NCI-H2227 treated with DMSO at 0.1 percent for 48 hours (cell line): ENCODE measurements at places on chromosomes 11 and 22.

- no peak for DNase-seq
These were observed 113.8 kb upstream of the SORL1-AS1 start for GRCh38 chr11:121566279-121567168.

GRCh38 chr11:127383026-127383425 is 382.5 kb upstream of the KIRREL3 start:
- DNase-seq: no peak

DNA sequence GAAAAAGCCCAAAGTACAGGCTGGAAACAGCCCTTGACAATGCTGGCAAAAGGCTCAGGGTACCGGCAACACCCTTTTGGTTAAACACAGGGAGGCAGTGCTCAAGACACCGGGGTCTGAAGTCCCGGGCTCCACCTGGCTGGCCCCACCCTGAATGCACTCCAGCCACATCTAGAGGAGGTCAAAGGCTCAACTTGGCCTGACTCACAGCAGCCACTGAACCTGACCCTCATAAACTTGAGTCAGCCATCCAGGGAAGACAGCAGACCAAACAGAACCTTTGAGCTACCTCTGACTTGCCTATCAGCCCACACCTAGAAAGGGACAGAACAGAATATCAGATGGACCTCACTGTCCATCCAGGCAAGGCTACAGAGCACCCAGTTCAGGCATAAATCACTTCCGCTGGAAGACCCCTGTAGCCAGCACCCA is 3.8 kb downstream of the CFL1 start:
- no peak for DNase-seq

GRCh38 chr11:128695539-128696221 is 1.8 kb downstream of the FLI1 start:
- no peak for DNase-seq

GRCh38 chr22:45962434-45962718 is 14.6 kb downstream of the WNT7B start:
- no peak for DNase-seq

GRCh38 chr22:23516304-23516703 is 63.8 kb downstream of the IGLL1 start:
- DNase-seq: no peak

GRCh38 chr11:126793596-126793995 is 207.0 kb downstream of the KIRREL3 start:
- DNase-seq: no peak

- no peak for DNase-seq
These were observed 103.3 kb upstream of the ANO5 start for GRCh38 chr11:22089609-22090008.

DNA sequence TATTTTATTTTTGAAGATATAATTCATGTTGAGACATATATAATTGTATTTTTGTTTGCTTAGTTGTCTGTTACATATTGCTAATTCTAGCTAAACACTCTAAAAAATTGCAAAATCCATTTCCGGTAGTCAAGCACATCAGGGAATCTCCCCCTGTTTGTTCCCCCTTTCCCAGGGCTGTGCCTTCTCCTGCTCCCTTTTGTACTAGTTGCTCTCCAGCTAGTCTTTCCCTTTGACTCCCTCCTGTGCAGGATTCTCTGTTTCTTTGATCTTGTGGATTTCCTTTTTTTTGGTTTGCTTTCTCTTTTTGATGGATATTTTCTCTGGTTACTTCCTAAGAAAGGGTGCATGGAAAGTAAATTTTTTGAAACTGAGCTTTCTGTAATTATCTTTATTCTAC is 188.1 kb upstream of the PLET1 start:
- no peak for DNase-seq

- DNase-seq: peak; percentile 41
These were observed 7.7 kb downstream of the BLID start for GRCh38 chr11:122108192-122108799.

DNA sequence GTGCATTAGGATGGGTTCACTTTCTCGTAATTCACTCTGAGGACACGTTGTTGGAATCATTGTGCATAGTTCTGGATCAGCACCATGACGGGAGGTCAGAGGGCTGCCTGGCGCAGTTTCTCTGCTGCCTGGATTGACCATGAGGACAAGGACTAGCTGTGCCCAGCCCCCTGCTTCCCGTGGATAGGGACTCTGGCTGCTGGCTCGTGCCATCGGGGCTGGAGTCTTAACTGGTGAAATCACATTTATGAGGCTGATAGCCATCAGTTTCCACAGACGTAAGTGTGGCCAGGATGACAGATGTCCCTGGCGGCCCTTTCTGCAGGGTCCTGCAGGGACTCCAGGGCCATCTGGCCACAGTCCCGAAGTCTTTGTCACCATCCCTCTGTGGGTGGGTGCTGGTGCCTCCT is 24.1 kb upstream of the GRAMD4 start:
- DNase-seq: no peak

DNA sequence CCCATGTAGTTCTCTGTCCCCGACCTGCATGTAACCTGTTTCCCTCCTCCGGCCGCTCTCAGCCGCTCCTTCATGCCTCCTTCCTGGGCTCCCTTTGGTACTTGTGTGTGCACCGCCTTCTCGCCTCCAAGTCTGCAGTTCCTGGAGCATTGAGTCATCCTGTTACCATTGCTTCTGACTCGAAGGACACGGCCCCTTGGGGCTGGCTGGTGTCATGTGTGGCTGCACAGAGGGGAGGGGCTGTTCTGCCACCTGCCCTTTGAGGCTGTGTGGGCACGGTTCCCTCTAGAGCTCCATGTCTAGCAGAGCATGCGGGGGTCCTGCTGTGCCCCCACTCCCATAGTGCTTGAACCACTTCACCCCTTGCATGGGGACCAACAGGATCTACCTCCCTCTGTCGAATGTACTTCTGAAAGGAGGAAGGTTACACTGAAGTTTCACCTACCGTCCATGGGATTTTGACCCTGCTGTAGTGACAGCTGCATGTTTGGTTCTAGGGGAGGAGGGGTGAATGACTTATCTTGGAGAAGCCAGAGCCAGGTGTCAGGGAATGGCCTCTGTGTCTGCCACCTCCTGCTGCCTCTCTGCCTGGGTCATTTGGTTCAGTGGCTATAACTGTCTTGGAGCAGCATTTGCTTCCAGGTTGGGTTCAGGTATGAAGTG is 39.6 kb downstream of the BCR start:
- DNase-seq: no peak

DNA sequence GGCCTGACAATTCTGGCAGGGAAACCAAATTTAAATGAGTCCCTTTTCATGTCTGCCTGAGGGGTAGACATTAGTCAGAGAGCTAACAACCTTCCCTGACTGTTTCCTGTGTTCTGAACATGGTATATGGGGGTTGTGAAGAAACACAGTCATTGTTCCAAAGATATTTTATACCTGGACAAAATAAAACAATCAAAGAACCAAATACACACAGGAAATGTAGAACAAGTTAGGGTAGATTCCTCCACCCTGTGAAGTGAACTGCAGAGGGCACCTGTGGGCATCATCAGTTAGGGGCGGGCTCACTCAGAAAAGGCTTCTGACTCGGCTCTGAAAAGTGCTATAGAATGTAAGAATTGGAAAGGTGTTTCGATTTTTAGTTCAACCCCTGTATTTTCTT is 231.9 kb upstream of the CADM1 start:
- no peak for DNase-seq

GRCh38 chr11:69654001-69654659 is 13.2 kb downstream of the CCND1 start:
- no peak for DNase-seq

GRCh38 chr22:46604306-46604690 is 15.9 kb upstream of the GRAMD4 start:
- DNase-seq: no peak

- no peak for DNase-seq
These were observed at the start of gene CXCR5 for GRCh38 chr11:118883368-118884071. TSS of gene CXCR5 (plus strand) at chr11:118883892. CDS start at chr11:118883942, 50 bp downstream.

DNA sequence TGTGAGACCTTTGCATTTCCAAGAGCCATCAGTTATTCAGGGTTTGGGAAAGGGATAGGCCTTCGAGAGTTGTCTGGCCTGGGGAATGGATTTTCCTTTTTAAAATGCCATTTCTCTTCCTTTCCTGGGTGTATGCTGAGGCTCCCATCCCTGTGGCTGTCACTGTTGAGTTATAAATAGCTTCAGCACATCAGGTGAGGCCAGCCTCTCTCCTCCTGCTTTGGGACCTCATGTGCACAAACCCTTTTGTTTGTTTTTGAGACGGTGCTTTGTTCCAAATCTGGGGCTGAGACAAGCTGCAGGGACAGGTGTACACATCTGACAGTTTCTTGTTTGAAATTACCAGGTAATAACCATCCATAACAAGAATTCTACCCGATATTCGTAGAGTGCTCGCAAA is 1.3 kb downstream of the TEF start:
- no peak for DNase-seq

GRCh38 chr11:28636566-28636965 is 528.4 kb downstream of the METTL15 start:
- no peak for DNase-seq
